ENCODE measurements at places on chromosomes 6 and 20.

DNA sequence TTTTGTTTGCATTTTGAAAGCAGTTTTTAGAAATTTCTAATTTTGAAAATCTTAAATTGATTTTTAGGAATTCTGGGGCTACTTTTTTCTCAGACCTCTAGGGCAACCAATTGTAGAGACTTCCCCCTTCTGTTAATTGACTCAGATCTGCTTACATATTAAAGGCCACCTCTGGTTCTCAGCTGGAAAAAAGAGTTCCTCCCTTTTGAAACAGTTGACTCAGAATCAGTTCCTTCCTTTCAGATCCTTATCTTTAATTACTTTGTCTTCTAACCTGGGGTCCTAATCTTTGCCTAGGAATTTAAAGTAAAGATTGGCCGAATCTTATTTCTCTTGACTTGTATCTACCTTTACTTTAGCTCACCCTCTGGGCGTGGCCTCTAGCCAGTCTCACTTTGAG lies 146.8 kb downstream of the LAMA2 start:
- no peak for DNase-seq

DNA sequence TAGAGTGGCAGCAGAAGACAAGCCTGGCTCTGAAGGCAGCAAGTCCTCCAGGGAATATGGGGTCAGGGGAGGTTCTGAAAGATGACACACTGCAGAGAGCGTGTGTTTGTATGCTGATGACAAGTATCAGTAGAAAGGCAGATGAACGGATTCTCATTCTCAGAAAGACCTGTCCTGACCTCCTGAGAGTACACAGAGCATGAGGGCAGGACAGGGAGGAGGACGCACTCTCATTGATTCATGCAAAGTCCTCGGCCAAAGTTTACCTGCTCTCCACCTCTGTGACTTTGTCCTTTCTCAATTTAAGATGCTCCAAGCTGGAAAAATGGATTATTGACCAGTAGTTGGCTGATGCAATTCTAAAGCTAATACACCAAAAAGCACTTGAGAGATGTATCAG lies 156.7 kb downstream of the LPA start:
- DNase-seq: no peak

GRCh38 chr6:95768539-95768938 lies 191.2 kb downstream of the MANEA start:
- no peak for DNase-seq

DNA sequence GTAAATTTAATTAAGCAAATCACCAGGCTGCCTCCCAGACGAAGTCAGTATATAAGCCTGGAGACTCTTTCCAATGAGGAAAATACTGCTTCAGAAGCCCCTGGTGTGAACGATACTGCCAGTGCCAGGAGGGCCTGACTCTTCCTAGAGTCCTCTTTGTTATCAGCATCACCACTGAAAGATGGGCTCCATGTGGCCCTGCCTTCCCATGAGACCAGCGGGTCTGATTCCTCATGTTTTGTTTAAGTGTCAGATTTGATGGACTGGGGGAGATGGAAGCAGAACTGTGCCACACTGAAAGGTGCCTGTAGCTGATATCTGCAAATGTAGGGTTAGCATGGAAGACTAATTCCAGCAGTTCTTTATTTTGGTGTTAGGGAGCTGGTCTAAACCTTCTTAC lies 7.9 kb downstream of the NQO2 start:
- no peak for DNase-seq

DNA sequence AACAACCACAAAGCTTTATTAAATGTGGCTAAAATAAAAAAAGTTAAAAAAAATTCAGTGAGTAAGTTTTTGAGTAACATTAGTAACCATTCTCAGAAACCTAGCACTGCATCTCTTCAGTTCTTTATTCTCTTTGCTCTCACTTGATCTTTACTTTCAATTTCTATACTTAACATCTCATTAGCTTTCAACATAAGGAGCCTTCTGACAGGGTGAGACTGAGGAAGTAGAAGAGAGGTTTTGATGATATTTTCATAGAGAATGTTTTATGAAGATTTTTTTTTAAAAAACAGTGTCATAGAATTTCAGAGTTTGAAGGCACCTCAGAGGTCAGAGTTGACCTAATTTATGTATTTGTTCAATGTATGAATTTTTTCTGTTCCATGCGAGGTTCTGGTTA lies 60.8 kb downstream of the FAM83B start:
- no peak for DNase-seq

- DNase-seq: no peak
Measured at GRCh38 chr20:17808357-17808756, 108.6 kb downstream of the BANF2 start.

GRCh38 chr20:62466806-62467537 lies 8.8 kb downstream of the GATA5 start:
- no peak for DNase-seq

DNA sequence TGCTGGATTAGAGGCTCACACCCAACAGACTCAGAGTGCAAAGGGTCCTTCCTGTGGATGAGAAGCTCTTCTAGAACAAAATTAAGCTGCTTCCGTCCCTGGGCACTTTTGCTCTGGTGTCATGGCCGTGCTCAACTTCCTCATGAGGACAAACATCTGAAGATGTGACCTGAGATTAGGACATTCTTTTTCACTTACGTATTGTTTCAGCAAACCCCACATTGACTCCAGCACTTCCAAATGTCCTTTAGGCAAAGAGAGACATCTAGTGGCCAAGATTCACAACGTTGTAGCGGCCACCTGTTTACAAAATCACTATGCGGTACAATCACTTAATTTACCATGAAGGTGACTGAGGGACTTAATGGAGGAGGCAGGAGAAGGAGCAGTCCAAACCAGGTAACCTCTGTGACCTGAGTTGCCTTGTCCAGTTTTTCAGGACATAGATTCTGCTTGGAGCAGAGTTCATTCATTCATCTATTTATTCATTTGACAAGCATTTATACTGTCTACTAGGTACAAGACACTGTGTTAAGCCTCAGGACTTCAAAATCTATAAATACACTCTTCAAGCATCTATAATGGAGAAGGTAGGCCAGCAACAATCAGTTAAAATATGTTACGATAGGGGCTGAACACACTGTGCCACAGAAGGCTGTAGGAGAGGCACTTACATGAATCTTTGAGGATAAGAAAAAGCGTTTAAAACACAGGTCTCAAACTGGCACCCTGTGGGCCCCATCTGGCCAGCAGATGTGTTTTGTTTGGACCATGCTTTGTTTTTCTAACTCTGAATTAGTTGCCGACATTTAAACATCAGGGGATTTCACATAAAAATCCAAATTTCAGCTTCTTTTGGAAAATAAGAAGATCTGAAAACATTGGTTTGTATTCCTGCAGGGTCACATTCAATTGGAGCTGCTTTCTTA lies 5.6 kb upstream of the ADGRF1 start:
- peak; percentile 13 for DNase-seq

DNA sequence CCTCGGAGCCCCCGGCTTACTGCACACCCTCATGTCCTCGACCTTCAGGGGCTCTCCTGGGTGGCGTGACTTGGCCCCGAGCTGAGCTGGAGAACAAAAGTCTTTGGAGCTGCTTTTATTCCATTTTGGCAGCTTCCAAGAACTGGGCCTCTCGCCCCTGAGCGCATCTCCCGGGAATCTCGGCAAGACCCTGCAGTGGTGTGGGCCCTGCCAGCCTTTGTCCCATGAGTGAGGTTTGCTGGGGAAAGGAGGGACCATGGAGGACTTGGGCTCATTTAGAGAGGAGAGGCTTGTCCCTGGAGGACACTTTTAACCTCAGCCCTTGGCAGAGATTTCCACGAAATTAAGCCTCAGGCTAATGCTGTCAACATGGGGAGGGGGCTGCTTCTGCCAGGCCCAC lies 62.3 kb upstream of the SLCO4A1 start:
- DNase-seq: no peak

DNA sequence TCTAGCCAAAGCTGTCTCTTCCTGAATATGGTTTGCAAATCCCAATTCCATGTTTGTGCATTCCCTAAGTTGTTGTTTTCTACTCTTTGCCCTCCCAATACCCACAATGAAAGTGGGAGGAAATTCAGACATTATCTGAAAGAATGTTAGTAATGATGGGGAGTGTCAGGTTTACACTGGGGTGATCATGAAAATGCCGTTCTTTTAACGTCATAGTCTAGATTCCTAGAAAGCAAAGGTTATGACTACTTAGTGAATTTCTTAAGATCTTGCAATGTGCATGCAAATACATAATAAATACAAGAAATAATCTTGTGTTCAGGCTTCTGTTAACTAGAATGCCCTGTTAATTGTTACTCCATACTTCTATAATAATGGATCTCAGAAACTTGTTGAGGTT lies 101.0 kb downstream of the LCA5 start:
- DNase-seq: no peak

DNA sequence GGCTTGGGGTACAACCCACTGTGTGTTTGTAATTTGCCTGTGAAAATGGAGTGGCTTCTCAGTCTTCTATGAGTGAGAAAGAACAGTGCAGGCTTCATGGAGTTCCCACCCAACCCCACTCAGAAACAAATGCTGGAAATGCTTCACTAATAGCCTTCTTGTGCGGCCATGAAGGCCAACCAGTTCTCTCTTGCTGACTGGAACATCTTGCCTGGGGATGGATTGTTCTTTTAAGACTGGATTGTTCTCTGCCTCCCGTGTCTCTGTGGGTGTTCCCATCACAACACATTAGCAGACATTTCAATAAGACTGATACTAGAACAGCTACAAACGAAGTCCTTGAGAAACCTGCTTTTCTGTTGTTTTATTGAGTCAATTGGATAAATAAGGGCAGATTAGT lies 110.6 kb downstream of the PPP1R14C start:
- no peak for DNase-seq

DNA sequence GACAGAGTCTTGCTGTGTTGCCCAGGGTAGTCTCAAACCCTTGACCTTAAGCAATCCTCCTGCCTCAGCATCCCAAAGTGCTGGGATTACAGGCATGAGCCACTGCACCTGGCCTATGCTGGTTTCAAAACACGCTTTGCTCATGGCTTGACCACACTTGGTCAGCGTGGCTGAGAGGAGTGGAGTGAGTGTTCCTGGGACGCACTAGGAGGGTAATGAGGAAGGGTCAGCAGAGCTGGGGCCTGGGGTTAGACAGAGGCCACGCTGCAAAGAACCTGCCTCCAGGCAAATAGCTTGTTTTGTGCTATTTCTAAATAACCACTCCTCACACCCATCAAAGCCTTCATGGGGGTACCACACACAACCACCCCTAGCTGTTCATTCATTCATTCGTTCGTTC lies 77.9 kb upstream of the TOX2 start:
- DNase-seq: no peak

DNA sequence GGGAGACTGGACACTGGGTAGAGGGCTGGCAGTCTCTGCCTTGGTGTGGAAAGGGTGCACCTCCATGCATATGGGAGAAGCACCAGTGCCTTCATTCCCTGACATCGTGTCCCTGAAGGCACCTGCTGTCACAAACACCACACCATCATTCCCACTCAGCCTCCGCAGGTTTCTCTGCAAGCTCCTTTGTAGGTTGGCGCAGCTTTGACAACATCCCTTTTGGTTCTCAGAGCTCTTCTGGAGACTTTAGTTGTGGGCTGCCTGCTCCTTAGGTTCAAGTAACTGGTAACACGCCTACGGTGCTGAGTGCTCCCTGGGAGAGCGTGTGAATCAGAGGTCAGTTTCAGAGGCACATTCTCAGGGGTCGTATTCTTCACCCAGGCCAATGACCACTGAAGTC lies 50.2 kb upstream of the TULP4 start:
- no peak for DNase-seq
